Femur (tissue), 1 donor: ENCODE measurements at places on chromosomes 7 and 10.

GRCh38 chr10:46560952-46561351, 4.5 kb upstream of the GPRIN2 start:
- peak; percentile 14 for DNase-seq

DNA sequence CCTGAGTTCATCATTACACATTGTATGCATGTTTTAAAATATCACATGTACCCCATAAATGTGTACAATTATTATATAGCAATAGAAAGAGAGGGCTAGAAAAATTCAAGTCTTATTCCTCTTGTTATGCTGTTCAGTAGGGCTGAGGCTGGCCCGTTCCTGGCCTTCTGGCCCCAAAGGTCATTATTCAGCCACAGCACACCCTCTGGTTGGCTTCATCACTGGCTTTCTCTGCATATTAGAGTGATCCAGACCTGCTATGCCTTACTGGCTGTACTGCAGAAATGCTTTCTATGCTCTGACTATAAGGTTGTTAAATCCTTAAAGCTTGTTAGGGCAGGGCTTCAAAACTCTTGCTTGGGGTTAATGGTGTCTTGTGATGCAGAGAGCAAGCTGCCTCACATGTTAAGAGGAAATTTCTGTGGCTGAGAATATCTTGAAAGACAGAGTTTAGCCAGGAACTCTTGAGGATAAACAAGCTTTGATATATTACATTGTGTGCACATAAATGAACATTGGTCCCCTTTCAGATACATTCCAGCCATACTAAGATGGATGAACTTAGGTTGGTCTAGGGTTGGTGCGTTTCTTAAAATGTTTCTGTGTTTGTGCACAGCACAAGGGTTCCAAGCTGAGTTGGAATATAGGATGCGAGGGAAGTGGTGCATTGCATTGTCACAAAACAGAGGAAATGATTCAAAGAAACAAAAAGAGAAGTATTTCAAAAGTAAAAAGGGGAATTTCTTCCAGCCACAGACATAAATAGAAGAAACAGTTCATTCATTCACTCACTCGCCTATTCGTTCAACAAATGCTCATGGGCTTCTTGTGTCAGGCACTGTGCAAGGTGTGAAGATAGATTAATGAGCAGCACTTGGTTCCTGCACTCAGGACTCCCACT, 61.6 kb upstream of the WDR11 start:
- DNase-seq = no peak

DNA sequence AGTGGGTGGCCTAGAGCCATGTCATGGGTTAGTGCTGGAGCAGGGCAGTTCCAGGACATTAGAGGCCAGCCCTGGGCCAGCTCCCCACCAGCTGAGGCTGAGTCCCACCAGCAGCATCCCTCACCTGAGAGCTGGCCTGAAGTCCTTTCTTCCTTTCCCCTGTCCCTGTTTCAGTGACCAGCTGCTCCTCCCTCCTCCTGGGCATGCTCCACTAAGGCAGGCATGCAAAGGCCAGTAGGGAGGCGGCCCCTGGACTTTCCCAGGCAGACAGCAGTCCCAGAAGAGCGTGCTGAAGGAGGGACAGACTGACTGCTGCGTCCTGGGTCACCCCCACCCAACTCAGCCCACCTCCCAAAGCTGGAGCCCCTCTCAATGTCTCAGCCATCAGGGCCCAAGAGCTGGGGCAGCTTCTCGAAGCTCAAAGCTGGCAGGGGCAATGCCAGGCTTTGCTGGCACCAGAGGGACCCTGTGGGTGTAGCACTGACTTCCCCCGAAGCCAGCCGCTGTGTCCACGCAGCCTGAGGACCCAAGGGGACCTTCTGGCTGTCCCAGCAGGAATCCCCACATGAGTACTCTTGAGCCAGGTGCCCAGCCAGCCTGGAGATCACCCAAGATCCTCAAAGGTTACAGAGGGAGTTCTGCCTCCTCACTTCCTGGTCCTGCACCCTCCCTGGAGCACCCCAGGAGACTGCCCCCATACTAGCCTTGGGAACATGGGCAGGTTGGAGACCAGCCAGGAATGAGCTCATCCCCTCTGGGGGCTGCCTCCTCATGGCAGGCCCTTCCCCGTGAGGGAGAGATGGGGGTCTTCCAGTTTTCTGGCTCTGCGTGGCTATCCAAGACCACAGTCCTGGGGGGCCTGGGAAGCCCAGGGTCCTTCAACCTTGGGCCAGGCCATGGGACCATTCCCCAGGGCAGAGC, 35.2 kb upstream of the RET start:
- DNase-seq = no peak

GRCh38 chr7:73577627-73578341, 595 bp downstream of the TBL2 start:
- DNase-seq = no peak

DNA sequence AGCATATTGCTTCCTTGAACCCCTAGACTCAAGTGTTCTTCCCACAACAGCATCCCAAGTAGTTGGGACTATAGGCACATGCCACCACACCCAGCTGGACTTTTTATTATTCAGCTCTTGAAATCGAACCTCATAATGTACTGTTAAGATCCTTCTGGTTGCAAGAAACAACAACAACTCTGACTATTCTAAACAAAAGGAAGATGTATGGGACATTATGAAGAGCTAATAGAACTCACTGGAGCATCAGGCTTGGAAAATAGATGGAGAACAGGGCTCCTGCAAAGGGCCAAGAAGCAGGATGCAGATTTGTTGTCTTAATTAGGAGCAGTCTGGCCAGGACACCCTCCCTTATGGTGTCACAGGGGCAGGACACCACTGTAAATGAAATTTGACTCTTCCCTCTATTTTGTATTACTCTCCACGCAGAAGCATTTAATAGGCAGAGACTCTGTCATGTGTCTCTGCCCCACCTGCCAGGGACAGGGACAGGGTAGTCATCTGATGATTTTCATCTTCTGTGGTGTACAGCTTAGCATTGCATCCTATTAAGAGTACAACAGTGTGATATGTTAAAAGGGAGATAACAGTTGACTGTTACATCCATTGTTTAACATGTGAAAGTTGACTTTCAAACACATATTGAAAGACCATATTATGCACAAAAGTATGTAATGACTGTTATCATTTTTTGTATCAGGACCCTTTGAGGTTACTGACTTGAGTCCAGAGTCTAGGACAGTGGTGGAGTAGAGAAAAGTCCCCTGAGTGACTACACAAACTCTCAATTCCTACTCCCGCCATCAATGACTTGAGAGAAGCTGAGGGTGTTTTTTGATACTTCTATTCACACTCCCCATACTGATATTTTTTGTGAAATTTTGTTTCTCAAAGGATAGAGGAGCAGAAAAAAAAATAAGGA, 157.3 kb downstream of the LRRC4 start:
- no peak for DNase-seq

DNA sequence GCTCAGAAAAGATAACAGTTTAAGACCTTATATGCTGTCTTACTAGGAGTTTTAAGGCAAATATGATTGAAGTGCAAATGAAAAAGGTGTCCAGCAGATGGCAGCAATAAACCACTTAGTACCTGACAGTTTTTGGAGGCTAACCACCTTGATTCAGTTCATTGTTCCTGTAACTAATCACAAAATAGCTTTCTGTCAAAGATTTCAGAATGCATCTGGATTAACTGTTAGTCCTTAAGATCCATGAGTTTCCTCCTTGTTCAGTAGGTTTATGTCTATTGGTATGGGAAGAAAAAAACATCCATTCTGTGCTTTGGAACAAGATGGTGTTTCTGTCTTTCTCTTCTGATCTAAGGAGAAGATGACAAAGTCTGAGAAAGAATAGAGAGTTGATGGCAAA, 46.6 kb downstream of the CCSER2 start:
- DNase-seq = peak; percentile 28

- DNase-seq = no peak
These were observed 170.8 kb downstream of the AUTS2 start for GRCh38 chr7:69768986-69769595.

- DNase-seq = no peak
These were observed 12.3 kb downstream of the AKR1C3 start for GRCh38 chr10:5106553-5106952.

- no peak for DNase-seq
These were observed 31.3 kb downstream of the KIAA1217 start for GRCh38 chr10:24240041-24240751.

GRCh38 chr7:23913016-23913415, 203.0 kb downstream of the STK31 start:
- DNase-seq = no peak

DNA sequence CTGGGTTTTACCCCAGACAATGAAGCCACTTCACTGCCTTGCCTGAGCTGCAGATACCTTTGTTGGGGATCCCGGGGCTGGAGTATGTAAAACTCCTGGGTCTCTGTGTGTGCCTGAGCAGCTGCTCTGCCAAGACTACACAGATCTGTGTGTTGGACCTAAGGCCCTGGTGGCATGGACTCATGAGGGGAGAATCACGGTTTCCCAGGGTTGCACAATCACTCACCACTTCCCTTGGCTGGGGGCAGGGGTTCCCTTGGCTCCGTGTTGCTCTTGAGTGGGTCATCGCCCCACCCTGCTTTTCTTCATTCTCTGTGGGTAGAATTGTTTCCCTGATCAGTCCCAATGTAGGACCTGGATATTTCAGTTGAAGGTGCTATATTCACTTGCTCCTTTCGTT, 13.9 kb upstream of the TBATA start:
- DNase-seq = no peak

- DNase-seq = no peak
These were observed 132.6 kb downstream of the USP6NL start for GRCh38 chr10:11478807-11479206.

DNA sequence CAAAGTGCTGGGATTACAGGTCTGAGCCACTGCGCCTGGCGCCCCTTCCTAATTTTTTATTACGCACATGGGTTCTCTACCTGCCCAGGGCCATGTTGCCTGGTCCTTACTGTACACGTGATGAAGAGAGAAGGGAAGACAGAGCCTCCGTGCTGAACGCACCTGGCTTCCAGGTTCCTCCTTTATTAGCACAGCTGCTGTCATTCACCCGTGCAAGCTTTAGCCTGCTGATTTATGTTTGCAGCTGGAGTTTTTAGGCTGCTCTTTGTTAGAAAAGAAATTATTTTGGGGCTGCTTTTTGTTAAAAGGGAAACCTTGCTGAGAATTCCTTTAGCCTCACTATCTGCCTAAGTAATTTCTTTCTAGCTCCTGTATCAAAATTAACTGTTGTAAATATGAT, 417.0 kb downstream of the CALN1 start:
- DNase-seq = no peak

- no peak for DNase-seq
These were observed 72.9 kb upstream of the ZNF804B start for GRCh38 chr7:88686468-88687229.

GRCh38 chr10:111128331-111129180, 51.7 kb downstream of the ADRA2A start:
- peak; percentile 33 for DNase-seq

GRCh38 chr7:102457352-102457924, 7.2 kb downstream of the ALKBH4 start:
- no peak for DNase-seq

DNA sequence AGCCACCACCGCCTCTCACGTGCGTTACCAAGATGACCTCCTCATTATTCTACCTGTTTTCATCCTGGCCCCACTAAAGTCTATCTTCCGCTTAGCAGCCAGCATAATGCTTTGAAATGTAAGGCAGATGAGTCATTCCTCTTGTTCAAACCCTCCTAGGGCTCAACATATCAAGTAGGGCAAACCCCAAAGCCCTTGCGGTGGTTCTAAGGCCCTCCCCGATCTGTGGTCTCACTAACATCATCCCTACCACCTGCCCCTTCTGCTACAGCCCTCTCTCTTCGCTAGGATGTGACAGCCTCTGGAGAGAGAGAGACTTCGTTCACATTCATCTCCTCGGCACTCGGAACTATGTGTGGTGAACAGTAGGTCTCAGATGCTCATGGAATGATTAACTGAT, 94.8 kb downstream of the SVIL start:
- DNase-seq = no peak

GRCh38 chr10:70355051-70356021, 27.1 kb downstream of the LRRC20 start:
- no peak for DNase-seq

- DNase-seq = no peak
These were observed 12.4 kb downstream of the GFRA1 start for GRCh38 chr10:116260599-116260998.

DNA sequence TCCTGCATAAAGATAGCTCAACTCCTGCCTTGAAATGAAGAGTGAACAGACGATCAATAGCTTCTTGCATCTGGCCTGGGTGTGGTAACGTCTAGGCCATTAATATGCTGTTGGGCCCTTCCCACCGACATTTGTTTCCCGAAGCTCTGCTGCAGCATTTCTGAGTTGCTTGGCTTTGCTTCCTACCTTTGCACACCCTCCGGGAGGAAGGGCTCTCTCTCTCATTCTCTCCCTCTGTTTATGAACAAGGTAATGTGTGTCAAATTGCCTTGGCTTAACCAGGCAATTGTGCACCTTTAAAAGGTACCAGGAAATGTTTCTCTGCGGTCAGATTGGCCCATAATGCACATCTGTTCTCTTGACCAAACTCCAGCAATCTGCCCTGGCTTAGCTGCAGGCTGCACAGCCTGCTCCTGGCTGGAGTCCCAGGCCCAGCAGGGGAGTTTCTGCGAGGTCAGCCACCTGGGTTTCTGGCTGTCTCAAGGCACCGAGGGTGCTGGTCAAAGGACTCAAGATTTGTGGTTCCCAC, 223.7 kb downstream of the SNX10 start:
- peak; percentile 38 for DNase-seq

GRCh38 chr7:54992871-54993475, 25.8 kb upstream of the EGFR start:
- no peak for DNase-seq

DNA sequence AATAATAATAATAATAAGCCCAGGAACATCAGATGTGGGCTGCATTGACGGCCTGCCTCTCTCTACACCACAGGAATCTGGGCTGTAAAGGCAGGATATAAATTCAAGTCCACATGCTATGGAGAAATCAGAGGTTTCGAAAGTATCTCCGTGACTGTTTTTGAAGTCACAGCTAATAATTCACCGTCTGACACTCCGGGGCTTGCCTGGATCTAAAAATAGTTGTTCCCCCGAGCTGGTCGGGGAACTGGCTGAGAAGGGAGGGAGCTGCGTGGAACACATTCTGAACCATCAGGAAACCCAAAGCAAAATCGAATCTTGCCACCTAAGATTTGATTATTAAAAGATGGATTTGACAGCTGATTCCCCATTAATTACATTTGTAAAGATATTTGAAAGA, 35.4 kb downstream of the KLF6 start:
- peak; percentile 60 for DNase-seq

GRCh38 chr7:155252892-155253501, 44.7 kb upstream of the INSIG1 start:
- no peak for DNase-seq
